Effector memory CD8-positive, alpha-beta T cell (primary cell): ENCODE measurements at places on chromosomes 12 and 14.

GRCh38 chr14:92540472-92541048 is 27.0 kb downstream of the RIN3 start:
- no peak for DNase-seq
- peak overlapping the region; percentile 84 for H3K27ac ChIP-seq
- peak overlapping the region; percentile 10 for H3K4me3 ChIP-seq
- peaks cover 74% of the 10 kb centered on the region for H3K4me1 ChIP-seq
- H3K27me3 ChIP-seq: no peaks in the 10 kb centered on the region

GRCh38 chr14:23602181-23603095 is 23.8 kb upstream of the JPH4 start:
- H3K27ac ChIP-seq: no peak overlapping the region
- H3K4me1 ChIP-seq: no peaks in the 10 kb centered on the region
- peaks cover 5% of the 10 kb centered on the region for H3K36me3 ChIP-seq

GRCh38 chr12:47303207-47303606 is 223.4 kb upstream of the AMIGO2 start:
- no peak overlapping the region for H3K27ac ChIP-seq
- no peak for DNase-seq
- peaks cover 7% of the 10 kb centered on the region for H3K36me3 ChIP-seq
- H3K4me3 ChIP-seq: no peak overlapping the region
- peaks cover 39% of the 10 kb centered on the region for H3K4me1 ChIP-seq
- no peaks in the 10 kb centered on the region for H3K27me3 ChIP-seq

- H3K4me1 ChIP-seq: no peaks in the 10 kb centered on the region
- no peak overlapping the region for H3K4me3 ChIP-seq
- no peaks in the 10 kb centered on the region for H3K27me3 ChIP-seq
- H3K27ac ChIP-seq: no peak overlapping the region
- peaks cover 18% of the 10 kb centered on the region for H3K36me3 ChIP-seq
Measured at GRCh38 chr12:66352197-66352596, 49.9 kb downstream of the HELB start.

DNA sequence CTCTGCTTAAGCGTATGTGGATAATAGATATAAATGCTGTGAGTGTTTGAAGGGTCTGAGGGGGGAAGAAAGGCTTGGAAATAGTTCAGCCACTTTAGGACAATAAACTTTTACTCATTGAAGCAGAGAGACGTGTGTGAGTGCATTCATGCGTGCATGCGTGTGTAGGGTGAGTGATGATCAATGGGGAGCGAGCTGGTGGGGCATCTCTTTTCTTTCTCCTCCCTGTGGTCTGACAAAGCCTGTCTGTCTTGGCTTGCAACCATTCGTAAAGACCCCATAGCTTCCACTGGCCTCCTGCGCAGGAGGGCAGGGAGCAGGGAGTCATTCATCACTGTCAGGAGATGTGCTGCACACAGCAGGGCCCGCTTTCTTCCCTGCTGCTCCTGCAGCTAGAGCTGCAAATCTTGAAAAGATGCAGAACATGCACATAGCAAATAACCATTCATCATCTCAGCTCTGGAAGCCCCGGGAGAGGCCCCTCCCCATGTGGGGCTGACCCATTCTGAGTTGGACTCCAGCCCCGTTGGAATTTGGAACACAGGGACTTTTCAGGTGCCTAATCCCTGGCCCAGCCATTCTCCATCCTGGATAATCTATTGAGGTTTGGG is 223.2 kb downstream of the PPM1H start:
- no peaks in the 10 kb centered on the region for H3K36me3 ChIP-seq
- no peaks in the 10 kb centered on the region for H3K4me1 ChIP-seq
- H3K27me3 ChIP-seq: no peaks in the 10 kb centered on the region
- no peak for DNase-seq
- H3K27ac ChIP-seq: no peak overlapping the region

- peak overlapping the region; percentile 29 for H3K27ac ChIP-seq
- H3K4me3 ChIP-seq: no peak overlapping the region
- no peaks in the 10 kb centered on the region for H3K27me3 ChIP-seq
- H3K36me3 ChIP-seq: peaks cover 24% of the 10 kb centered on the region
Measured at GRCh38 chr12:122399592-122400373, 22.7 kb downstream of the CLIP1 start.

GRCh38 chr14:101492716-101493115 is 68.6 kb upstream of the DIO3 start:
- no peak overlapping the region for H3K4me3 ChIP-seq
- H3K27ac ChIP-seq: no peak overlapping the region
- no peaks in the 10 kb centered on the region for H3K4me1 ChIP-seq
- H3K27me3 ChIP-seq: peaks cover 53% of the 10 kb centered on the region
- DNase-seq: no peak

GRCh38 chr12:4985820-4986219 is 57.9 kb upstream of the KCNA5 start:
- peaks cover 18% of the 10 kb centered on the region for H3K27me3 ChIP-seq
- H3K27ac ChIP-seq: no peak overlapping the region
- no peak overlapping the region for H3K4me3 ChIP-seq
- H3K4me1 ChIP-seq: no peaks in the 10 kb centered on the region
- H3K36me3 ChIP-seq: no peaks in the 10 kb centered on the region

GRCh38 chr12:34286934-34287333 is 264.6 kb downstream of the ALG10 start:
- no peak overlapping the region for H3K27ac ChIP-seq
- no peaks in the 10 kb centered on the region for H3K27me3 ChIP-seq
- DNase-seq: no peak
- H3K36me3 ChIP-seq: no peaks in the 10 kb centered on the region

DNA sequence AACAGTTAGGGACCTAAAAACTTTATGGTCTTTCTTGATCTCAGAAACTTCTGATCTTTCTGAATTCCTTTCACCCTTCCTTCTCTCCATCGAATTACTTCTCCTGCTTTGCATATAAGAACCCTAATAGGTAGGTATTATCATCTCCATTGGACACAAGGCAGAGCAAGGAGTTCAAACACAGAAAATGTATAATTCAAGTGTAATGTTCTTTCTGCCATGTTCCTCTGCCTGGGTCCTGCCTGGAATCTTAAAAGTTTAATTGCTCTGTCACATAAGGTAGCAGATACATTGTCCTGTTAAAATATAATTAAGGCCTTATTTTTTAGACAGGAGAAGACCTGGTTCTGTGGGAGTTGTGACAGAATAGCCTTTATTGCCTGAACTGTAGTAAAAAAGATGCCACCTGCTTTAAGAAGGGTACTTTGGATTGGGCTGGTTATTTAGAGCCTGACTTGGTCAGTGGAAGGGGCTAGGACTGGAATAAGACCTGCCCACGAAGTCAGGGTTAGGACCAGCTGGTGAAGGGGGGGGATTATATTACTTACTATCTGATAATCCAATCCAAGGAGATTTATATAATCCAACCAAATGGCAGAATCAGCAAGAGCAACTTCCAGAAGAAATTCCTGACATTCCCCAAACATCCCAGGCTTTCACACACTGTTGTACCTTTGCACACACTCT is 10.4 kb downstream of the G2E3 start:
- peak overlapping the region; percentile 9 for H3K27ac ChIP-seq
- no peak for DNase-seq
- H3K4me1 ChIP-seq: peaks cover 89% of the 10 kb centered on the region
- H3K36me3 ChIP-seq: peaks cover 5% of the 10 kb centered on the region
- no peak overlapping the region for H3K4me3 ChIP-seq

- no peak overlapping the region for H3K27ac ChIP-seq
- no peak for DNase-seq
- no peaks in the 10 kb centered on the region for H3K4me1 ChIP-seq
- H3K36me3 ChIP-seq: peaks cover 3% of the 10 kb centered on the region
- no peak overlapping the region for H3K4me3 ChIP-seq
Measured at GRCh38 chr12:38817942-38818341, 87.4 kb downstream of the CPNE8 start.

DNA sequence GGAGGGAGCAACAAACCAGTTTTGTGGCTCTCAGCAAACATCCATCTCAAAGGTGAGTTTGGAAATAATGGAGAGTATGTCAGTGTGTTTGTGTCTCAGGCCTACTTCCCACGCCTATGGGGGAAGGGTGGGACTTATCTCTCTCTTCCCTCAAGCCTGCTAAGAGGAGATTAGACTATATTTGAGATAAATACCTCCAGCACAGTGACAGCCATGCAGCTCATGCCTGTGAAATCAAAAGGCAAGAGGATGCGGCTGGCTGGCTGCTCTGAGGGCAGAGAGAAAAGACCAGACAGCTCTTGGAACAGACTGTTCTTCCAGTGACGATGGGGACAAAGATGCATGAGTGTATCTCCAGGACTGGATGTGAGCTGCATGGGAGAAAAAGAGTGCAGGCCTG is 14.7 kb upstream of the POC1B start:
- H3K36me3 ChIP-seq: peaks cover 6% of the 10 kb centered on the region
- DNase-seq: no peak
- H3K27ac ChIP-seq: no peak overlapping the region
- H3K4me1 ChIP-seq: peaks cover 4% of the 10 kb centered on the region
- H3K4me3 ChIP-seq: no peak overlapping the region

DNA sequence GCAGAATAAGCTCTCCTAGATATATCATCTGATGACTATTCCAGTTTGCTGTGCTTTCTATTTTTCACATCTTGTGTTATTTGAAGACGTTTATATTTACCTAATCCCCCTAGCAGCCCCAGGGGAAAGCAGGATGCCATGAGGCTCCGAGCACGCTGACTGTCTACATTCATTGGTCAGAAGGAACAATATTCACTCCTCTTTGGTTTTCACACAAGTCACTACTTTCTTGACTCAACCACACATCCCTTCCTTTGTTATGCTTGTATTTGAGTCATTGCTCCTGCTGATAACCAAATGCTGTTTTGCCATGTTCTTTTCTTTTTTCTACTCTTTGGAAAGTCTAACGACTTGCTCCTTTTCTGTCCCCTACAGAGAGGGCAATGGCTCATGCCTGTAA is 86.5 kb upstream of the SLC38A2 start:
- DNase-seq: no peak
- peak overlapping the region; percentile 62 for H3K4me3 ChIP-seq
- H3K27me3 ChIP-seq: no peaks in the 10 kb centered on the region
- peak overlapping the region; percentile 59 for H3K27ac ChIP-seq
- no peaks in the 10 kb centered on the region for H3K36me3 ChIP-seq

GRCh38 chr14:87005280-87005679 is 987.7 kb downstream of the GALC start:
- H3K4me1 ChIP-seq: no peaks in the 10 kb centered on the region
- no peak overlapping the region for H3K27ac ChIP-seq
- H3K36me3 ChIP-seq: no peaks in the 10 kb centered on the region
- DNase-seq: no peak

DNA sequence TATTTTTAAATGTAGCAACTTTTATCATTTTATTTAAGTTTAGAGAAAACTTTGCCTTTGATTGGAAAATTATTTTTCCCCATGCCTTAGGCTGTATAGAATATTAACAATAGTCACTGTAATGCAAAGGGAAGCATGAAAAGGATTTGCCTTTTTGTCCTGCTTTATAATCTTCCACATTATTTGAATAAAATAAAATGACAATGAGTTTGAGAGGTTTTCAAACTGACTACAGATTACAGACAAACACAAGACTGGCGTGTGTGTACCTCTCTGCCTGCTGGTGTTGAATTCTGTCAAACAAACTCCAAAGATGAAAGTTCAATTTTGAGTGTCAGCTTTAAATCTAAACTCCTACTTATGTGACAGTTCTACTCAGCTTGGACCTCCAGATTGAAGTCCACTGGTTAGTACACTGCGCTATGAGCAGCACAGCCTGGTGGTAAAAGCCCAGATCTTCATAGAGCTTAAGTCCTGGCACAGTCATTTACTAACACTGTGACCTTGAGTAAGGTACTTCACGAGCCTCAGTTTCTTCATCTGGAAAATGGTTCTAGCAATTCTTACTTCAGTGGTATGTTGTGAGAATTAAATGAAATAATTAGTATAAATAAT is 98.3 kb upstream of the CPNE8 start:
- H3K4me3 ChIP-seq: no peak overlapping the region
- no peak for DNase-seq
- no peaks in the 10 kb centered on the region for H3K36me3 ChIP-seq

DNA sequence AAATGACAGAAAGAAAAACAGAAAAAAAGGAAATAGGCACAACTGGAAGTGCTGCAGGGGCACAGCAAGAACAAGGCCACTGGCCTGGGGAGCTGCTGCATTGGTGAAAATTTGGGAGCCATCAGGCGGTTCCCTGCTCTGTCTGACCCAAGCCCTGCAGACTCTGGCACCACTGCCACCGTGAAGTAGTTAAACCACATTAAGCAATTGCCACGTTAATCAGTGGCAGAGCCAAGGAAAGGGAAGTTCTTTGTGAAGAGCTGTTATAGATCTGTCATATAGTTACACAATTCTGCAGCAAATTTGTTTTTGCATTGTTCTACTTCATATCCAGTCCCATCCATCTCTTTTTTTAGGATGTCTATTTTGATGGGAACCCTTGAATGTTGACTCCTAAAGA is 915.3 kb downstream of the FSCB start:
- no peak overlapping the region for H3K27ac ChIP-seq
- no peak overlapping the region for H3K4me3 ChIP-seq
- H3K27me3 ChIP-seq: no peaks in the 10 kb centered on the region
- H3K4me1 ChIP-seq: no peaks in the 10 kb centered on the region

DNA sequence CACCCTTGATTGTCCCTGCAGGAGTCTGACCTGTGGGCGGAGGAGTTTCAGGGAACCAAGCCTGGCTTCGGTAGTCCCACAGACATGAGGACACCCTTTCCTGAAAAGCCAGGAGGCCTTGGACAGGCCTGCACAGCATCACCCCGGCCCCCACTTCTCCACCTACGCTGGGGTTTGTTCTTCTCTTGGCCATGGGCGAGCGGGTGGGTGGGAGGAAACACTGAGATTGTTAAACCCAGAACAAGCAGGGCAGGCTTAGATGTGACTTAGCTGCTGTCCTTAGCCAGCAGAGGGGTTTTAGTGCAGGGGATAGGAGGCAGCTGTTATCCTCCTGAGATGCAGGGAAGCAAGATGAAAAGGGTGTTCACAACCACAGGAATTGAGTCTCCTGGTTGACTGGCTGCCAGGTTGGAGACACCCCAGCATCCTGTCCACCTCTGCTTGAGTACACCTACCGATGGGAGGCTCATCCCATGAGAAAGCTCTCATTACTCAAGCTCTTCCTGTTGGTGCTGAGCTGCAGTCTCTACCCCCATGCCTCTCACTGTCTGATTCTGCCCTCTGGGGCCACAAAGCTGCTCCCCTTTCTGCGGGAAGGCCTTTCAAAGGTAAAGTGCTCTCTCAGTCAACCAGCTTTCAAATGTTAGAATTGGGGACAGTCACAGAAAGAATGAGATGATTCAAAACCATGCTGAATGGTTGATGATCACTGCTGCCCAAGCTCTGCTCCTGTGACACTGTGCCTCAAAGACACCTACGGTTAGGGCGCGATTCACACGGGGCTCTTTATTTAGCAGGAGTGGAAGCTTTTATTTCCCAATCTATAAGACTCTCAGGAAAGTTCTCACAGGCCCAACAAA is 86.3 kb downstream of the IRF2BPL start:
- DNase-seq: no peak
- peaks cover 3% of the 10 kb centered on the region for H3K36me3 ChIP-seq
- no peaks in the 10 kb centered on the region for H3K27me3 ChIP-seq
- H3K4me3 ChIP-seq: no peak overlapping the region
- H3K27ac ChIP-seq: peak overlapping the region; percentile 58

- H3K36me3 ChIP-seq: peaks cover 2% of the 10 kb centered on the region
- peaks cover 21% of the 10 kb centered on the region for H3K27me3 ChIP-seq
- no peak overlapping the region for H3K4me3 ChIP-seq
Measured at GRCh38 chr12:96570579-96570978, 81.2 kb downstream of the CFAP54 start.

GRCh38 chr12:66776974-66777373 is 98.1 kb upstream of the GRIP1 start:
- H3K27me3 ChIP-seq: peaks cover 7% of the 10 kb centered on the region
- peaks cover 18% of the 10 kb centered on the region for H3K4me1 ChIP-seq
- peak overlapping the region; percentile 60 for H3K27ac ChIP-seq
- H3K36me3 ChIP-seq: peaks cover 4% of the 10 kb centered on the region
- peak; percentile 35 for DNase-seq
